Fibroblast of skin of left biceps (primary cell): ENCODE measurements at places on chromosomes 6 and 20.

- no peak for DNase-seq
These were observed 3.5 kb upstream of the ADAM33 start for GRCh38 chr20:3685341-3685740.

DNA sequence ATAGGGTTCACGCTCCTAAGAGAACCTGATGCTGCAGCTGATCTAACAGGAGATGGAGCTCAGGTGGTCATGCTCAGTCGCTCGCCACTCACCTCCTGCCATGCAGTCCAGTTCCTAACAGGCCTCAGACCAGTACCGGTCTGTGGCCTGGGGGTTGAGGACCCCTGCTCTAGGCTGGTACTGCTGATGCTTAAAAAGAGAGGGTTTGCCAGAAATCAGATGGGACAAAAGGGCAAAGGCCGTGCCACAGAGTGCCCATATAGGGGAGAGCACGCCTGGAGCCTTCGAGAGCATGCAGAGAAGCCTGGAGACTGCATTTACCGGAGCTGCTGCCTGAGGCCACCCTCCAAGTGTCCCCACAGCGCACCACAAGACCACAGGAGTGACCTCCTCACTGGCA lies 75.5 kb downstream of the PTPN1 start:
- no peak for DNase-seq

DNA sequence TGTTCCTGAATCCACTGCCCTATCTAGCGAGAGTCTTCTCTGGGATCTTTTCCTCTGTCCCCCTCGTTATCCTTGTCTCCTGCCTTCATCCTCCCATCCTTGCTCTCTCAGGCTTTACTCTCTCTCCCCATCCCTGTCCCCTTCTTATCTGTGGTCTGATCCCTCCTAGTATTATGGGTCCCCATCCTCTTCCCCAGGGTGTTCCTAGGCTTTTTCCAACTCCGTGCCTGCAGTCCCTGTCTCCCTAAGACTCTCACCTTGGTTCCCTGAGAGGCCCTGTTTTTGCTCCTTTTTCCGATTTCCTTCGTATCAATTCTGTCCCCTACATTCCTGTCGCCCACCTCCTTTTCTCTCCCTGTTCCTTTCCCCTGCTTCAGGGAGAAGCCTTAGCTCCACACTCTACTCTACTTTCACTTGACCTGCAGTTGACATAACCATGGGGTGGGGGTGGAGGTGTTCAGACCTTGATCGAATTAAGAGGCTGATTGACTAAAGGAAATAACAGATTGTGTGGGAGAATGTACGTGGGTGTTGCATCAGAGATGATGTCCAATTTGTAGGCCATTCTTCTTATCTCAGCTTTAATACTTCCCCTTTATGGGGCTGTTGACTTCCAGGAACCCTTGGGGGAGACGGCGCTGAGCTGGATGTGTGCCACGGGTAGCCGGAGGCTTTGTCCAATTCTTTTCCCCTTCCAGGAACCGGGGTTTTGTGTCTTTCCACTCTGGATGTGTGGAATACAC lies 905 bp downstream of the PPARD start:
- no peak for DNase-seq

DNA sequence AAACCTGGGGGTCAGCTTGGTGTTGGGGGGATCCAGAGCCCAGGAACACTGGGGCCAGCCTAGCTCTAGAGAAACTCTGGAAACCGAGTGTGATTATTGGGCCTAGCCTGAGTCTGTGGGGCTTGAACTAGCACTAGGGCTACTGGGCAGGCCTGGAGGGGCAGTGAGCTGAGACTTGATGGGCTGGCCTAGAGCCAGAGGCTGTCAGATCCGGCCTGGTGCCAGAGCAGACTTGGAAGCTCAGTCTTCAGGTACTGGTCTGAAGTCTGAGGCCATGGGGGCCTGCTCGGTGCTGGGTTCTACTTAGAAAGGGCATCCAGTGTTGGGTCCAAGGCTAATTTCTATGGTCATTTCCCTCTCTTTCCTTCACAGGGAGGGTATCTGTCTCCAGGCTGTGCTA lies 2.7 kb downstream of the DEFB112 start:
- no peak for DNase-seq

DNA sequence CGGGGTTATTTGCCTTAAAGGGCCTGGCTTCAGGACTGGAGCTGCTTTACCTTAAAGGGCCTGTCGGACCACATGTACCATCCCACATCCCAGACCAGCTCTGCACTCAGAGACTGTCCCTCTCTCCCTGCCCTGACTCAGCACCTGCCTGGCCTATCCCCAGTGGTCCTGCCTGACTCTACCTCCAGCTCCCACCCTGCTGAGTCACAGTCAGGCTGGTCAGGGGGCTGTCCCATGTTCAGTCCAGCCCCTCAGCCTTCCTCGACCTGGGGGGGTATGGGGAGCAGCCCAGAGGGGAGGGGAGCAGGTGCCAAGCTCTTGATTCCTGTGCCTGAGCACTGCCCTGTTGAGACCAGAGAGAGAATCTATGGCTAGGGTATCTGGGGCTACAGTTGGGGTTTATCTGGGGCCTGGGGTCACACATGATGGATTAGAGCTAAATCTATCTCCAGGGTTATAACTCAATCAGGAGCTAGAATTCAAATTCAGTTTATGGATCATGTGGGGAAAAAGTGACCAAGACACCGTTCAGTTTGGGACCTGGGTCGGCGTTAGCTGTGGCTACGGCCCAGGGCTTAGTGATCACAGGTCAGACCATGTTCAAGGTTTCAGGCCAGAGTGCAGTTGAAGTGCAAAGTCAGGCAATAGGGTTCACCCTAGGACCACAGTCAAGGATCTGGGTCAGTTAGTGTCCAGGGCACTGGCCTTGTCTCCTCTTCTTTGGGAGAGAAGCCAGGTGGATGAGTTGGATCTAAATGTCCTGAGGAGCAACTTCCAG lies 9.4 kb upstream of the TRIB3 start:
- DNase-seq: no peak

GRCh38 chr6:112752305-112752704 lies 405.2 kb downstream of the RFPL4B start:
- DNase-seq: no peak

DNA sequence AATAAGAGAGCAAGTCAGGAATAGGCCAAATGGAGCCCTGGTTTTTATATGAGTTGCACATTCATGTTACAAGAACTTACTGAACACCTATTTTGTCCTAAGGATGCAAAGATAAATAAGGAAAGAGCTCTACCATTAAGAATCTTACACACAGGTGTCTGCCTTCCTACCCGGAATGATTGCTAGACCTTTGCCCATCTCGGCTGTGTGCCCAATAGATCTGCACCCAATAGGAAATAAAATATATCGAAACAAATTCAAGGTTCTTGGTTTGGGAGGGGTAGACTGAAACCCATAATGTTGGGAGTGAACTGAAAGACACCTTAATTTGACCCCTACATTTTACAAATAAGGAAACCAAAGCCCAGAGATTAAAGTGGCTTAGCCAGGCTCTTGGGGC lies 48.9 kb downstream of the EDN1 start:
- DNase-seq: no peak

DNA sequence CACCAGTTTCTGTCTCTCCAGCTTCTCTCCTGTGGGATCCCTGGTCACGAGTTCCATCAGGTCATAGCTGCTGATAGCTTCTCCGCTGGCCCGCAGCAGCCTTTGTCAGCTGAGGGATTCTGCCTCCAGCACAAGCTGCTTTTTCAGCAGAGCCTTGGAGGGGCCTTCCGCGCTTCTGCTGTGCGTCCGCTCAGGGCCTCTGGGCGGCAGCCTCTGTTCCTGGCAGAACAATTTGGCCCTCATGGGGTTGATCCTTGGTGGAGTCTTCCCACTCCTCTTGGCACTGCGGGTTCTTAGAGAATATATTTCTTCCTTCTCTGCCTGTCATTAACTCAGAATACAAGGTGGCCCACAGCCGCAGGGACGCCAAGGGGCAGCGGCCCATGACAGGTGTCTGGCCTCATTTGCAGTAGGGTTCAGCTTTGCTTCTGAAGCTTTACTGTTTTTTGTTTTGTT lies 158.8 kb downstream of the DTNBP1 start:
- no peak for DNase-seq

GRCh38 chr20:46259260-46259859 lies 48.9 kb downstream of the CDH22 start:
- DNase-seq: no peak

GRCh38 chr6:3987053-3987452 lies 91.9 kb downstream of the FAM217A start:
- DNase-seq: no peak

DNA sequence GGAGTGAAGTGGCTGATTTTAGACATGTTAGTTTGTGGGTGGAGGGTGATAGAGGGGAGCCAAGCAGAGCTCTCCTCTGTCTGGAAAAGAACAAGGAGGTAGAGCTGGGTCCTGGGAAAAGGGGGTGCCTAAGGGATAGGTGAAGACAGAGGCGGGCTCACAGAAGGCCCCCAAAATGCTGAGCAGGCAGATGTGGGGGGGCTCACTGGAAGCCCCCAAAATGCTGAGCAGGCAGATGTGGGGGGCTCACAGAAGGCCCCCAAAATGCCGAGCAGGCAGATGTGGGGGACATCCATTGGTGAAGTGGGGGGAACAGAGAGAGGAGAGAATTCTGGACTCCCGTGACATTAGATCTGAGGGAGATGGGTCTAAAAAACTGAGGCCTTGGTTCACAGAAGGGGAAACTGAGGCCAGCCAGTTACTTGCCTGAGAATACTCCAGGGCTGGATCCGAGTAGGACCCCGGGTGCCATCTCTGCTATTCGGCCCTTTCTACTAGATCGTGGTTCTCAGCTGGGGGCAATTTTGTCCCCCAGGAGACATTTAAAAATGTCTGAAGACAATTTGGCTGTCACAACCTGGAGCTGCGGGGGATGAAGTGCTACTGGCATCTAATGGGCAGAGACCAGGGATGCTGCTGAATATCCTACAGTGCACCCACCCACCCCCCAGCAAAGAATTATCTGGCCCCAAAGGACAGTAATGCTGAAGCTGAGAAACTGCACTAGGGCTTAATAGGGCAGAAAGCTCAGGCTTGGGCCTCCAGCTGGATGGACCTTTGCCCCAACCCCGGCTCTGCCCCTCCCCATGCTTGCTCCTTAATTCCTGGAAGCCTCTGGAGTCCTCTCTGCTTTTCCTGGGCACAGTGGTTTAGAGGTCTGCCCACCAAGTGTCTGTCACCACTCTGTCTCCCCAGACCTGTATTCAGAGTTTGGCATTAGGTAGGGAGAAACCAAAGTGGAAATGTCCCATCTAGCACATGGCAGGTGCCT lies 2.1 kb downstream of the LPIN3 start:
- DNase-seq: no peak

- DNase-seq: peak; percentile 95
These were observed 323.1 kb downstream of the HDGFL1 start for GRCh38 chr6:22892452-22892851.

GRCh38 chr6:100271625-100272024 lies 193.1 kb downstream of the SIM1 start:
- no peak for DNase-seq

- DNase-seq: no peak
These were observed 134.7 kb upstream of the CDYL start for GRCh38 chr6:4641461-4641860.

- no peak for DNase-seq
These were observed 28.9 kb downstream of the STX11 start for GRCh38 chr6:144179237-144179636.

DNA sequence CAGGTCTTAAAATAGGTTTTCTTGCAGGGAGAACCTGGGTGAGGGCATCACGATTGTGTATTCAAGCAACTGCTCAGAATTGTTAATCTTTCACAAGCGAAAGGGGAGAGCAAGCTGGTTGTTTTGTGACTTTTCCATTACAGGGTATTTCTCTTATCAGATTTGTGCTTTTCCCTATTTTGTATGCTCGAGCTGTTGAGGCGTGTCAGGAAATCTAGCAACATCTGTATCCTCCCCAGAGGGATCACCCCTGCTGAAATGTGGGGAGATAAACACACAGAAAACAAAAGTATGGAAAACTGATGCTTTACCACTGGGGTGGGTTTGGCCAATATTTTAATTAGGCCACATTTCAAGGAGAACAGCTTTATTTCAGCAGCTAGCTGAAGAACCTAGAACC lies 187.0 kb downstream of the DTNBP1 start:
- DNase-seq: no peak
